Left ventricle myocardium inferior (tissue), 1 donor: ENCODE measurements at places on chromosomes 1 and 21. TPM values are rescaled to one million over a fixed set of nuclear protein-coding genes. Genes with fewer than 3 reads are reported as not detected.
A peak's percentile ranks its signal among the peaks of the same experiment; 100 is the strongest.

GRCh38 chr1:67801903-67802302 is 31.4 kb downstream of the GNG12 start:
- no peak overlapping the region for H3K4me3 ChIP-seq
- H3K27ac ChIP-seq = no peak overlapping the region

The FCRL1 gene
- not detected for total RNA-seq

- no peak for DNase-seq
- no peak overlapping the region for H3K4me3 ChIP-seq
Measured at GRCh38 chr1:6922096-6922931, 137.1 kb downstream of the CAMTA1 start.

The CBR3 gene
- 2.0 TPM for total RNA-seq

- DNase-seq = no peak
- H3K36me3 ChIP-seq = peaks cover 79% of the 10 kb centered on the region
- no peak overlapping the region for H3K4me3 ChIP-seq
- H3K27me3 ChIP-seq = no peaks in the 10 kb centered on the region
- peaks cover 7% of the 10 kb centered on the region for H3K4me1 ChIP-seq
Measured at GRCh38 chr1:225418059-225418458, 9.8 kb downstream of the LBR start.

- peaks cover 24% of the 10 kb centered on the region for H3K36me3 ChIP-seq
- H3K27me3 ChIP-seq = no peaks in the 10 kb centered on the region
- no peak for DNase-seq
Measured at GRCh38 chr1:203860396-203861025, 888 bp upstream of the SNRPE start.

DNA sequence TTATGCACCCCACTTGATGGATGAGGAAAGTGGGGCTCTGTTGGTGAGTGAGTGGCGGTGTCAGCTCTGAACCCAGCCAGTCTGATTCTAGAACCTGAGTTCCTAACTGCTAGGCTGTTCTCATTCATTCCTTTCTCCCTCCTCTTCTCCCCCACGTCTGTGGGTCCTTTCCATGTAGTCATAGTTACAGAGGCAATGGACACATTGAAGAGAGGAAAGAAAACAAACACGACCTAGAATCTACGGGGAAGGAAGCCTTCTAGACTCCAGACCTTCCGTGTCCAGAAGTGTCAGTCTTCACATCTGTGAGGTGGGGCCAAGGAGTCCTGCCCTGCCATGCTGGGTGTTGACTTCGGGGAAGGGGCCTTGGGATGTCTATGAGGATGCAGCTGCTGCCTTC is 115.8 kb upstream of the WNT4 start:
- no peak for DNase-seq
- no peaks in the 10 kb centered on the region for H3K4me1 ChIP-seq
- H3K27me3 ChIP-seq = peaks cover 88% of the 10 kb centered on the region

- no peaks in the 10 kb centered on the region for H3K36me3 ChIP-seq
- peak overlapping the region; percentile 91 for H3K4me3 ChIP-seq
- H3K27ac ChIP-seq = peak overlapping the region; percentile 93
Measured at GRCh38 chr1:112395256-112395820, 676 bp upstream of the CTTNBP2NL start.
